ENCODE measurements at places on chromosomes 16 and 17.

GRCh38 chr16:53041320-53042051 is 11.2 kb downstream of the CHD9NB start:
- DNase-seq: peak; percentile 80

DNA sequence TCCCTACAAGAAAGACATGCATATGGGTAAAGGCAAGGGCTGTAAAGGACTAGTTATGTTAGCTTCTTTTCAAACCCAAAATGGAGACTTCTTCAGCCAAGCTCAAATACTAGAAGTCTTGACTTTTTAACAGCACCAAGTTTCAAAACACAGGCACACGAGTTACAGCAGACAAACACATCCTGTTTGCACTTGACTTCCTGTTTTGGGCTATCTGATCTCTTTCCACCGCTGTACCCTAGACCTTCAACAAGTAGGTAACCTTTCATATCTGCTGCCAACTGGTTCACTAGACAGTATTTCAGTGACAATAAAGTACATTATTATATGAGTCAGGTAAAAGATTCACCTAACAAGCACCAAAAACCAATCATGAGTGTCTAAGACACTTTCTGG is 12.3 kb downstream of the RFFL start:
- DNase-seq: no peak

GRCh38 chr17:40922239-40922638 is 15.2 kb downstream of the KRT23 start:
- no peak for DNase-seq

DNA sequence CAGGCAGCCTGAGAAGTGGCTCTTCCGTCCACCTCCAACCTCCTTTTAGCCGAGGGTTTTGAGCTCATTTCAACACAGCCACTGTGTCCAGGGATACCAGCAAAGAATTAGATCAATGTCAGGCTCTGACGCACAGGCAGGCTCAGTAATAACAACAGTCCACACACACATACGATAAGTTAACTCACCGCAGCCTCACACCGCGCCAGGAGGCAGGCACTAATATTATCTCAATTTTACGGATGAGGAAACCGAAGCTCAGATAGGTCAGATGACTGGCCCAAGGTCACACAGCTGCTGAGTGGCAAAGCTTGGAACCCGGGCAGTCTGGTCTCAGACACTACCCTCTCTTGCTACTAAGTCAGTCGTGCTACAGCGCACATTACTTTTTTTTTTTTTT is 22.9 kb downstream of the ABR start:
- no peak for DNase-seq

DNA sequence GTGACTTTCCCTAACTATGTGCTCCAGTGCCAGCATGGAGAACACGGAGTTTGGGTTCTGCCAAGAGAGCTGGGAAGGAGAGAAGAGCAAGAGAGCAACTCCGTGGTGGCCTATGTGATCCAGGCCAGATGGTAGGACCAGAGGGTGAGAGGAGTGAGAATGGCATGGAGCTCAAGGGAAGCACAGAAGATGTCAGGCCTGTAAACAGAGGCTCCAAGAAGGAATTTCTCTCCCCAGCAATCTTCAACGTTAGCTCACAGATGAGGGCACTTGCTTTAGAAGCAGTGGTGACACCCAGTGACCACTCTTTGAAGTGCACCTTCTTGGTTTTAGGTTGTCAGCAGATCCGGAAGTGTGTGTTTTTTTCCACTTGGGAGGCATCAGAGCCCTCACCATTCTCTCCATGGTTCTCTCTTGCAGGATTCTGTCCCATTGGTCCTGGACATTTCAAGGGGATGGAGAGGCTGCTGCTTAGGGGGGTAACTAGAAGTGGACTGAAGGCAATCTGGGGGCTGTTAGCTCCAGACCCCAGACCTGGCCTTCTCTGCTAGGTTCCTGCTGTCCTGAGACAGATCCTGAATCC is 18.1 kb upstream of the TMEM98 start:
- DNase-seq: peak; percentile 47

- peak; percentile 71 for DNase-seq
Measured at GRCh38 chr17:68600067-68600930, 868 bp downstream of the FAM20A start.

DNA sequence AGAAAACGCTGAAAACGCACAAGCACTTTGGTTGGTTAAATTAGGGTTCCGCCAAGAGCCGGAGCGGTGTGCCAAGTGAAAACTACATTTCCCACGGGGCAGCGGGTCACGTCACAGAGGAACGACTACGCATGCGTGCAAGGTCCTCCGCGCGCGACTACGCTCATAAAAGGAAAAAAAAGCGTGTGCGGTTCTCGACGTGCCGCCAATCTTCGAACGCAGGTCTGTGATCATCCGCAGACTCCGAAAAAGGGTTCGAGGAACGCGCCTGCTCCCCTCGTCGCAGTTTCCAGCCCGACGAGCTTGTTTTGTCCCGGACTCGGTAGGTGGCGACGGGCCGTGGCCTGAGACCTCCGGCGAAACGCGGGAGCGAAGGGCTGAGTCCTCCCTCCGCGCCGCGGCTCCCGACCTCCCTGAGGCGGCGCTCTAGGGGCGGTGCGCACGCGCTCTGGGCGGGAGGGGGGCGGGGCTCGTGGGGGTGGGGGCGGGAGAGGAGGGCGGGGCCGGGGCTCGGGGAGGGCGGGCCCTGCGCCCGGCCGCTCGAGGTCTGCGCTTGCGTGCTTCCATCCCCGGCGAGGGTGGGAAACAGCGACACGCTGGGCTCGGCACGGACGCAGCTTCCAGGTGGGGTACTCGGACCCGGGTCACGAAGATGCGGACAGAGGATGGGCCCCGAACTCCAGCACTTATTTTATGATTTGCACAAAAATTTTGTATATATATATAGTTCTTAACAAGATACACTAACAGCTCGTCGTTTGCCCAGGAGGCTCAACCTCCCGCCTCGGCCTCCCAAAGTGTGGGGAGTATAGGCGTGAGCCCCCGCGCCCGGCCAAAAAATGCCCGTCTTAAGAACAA is at the start of gene SGF29:
TSS of gene SGF29 (plus strand) at position 145 of the 858 bp plus-strand sequence. CDS start 27,150 bp downstream, outside the sequence.
- DNase-seq: peak; percentile 95

- DNase-seq: no peak
Measured at GRCh38 chr17:72812823-72813222, 279.7 kb downstream of the SLC39A11 start.

DNA sequence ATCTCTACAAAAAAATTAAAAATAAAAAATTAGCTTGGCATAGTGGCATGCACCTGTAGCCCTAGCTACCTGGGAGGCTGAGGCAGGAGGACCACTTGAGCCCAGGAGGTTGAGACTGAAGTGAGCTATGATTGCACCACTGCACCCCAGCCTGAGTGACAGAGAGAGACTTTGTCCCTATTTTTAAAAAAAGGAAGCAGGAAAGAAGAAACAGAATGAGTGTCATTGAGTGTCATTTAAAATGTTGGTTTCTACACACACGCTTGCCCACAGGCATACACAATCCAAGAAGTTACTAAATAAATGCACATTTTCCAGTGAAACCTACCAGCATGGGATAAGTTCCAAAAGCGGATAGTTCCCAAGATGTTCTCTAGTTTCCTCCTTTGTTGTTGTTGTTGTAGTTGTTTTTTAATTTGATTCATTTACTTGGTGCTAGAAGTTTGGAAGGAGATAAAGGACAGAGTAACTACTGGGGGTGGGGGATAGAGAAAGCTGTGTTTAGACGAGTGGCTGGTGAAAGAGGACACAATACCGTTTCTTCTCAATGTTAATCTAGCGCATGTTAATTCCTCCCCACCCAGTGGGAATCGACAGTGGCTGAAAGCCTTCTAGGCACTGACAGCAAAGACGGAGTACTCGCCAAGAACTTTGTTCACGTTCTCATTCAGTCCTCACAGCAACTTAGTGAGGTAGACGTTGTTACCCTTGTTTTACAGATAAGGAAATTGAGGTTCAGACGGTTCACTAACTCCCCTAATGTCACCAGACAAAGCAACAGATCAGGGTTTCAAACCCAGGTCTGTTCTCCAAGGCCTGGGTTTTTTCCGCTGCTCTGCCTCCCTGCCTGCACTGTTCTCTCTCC is 17.3 kb downstream of the MRPS23 start:
- DNase-seq: no peak

DNA sequence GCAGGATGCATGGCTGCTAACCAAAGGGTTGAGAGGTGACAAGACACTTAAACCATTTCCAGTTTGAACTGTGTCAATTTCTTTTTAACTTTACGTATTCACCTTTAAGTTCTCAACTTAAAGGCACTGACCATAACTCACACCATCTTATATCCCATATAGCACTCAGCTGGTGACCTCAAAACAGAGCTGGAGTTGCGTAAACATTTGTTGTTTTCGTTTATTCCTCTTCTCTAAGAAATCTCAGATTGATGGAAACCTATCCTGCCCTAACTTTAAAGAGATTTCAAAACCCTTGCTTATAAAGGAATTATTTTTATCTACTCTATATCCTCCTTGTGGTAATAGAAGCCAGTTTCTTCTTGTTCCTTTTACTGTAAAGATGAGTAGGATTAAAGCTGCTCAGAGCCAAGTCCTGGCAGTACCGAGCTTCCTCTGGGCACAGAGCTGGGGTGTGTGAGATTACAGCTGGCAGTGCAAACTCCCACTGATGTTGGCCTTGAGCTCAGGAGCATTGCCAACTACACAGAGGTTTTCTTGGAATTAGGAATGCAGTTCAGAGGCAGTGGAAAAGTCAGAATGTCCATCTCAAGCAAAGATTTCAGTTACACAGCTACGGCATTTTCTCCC is 1.3 kb downstream of the KCTD2 start:
- no peak for DNase-seq

GRCh38 chr16:1744338-1744840 is 27.0 kb downstream of the NME3 start:
- DNase-seq: no peak

DNA sequence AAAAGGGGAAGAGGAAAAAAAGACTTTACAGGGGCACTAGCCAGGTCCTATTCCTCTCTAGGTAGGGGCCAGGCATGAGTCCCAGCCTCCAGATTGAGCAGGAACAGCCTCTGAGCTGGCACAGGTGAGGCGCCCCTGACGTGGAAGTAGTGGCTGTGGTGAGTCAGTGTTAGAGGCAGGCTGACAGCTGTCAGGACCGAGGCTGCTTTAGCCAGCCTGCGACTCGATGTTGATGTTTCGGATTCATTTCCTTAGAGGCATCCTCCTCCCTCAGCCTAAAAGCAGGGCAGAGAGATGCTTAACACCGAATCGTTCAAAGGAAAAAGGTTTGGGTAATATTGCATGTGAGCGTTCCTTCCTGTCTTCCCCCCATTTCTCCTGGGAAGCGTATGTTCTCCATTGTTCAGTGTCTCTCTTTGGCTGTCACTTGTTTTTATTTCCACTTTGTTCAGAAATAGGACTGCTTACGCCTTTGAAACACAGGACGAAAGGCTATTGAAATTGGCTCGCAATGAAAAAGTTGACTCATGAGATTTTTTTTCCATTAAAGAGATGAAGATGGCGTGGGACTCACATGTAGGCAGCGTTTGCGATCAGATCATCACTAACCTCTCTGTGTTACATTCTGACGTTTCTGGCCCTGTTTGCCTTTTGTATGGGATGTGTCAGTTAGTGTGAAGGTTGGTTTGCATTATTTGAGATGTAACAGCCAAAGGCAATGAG is 1.3 kb downstream of the KIAA0513 start:
- DNase-seq: no peak

DNA sequence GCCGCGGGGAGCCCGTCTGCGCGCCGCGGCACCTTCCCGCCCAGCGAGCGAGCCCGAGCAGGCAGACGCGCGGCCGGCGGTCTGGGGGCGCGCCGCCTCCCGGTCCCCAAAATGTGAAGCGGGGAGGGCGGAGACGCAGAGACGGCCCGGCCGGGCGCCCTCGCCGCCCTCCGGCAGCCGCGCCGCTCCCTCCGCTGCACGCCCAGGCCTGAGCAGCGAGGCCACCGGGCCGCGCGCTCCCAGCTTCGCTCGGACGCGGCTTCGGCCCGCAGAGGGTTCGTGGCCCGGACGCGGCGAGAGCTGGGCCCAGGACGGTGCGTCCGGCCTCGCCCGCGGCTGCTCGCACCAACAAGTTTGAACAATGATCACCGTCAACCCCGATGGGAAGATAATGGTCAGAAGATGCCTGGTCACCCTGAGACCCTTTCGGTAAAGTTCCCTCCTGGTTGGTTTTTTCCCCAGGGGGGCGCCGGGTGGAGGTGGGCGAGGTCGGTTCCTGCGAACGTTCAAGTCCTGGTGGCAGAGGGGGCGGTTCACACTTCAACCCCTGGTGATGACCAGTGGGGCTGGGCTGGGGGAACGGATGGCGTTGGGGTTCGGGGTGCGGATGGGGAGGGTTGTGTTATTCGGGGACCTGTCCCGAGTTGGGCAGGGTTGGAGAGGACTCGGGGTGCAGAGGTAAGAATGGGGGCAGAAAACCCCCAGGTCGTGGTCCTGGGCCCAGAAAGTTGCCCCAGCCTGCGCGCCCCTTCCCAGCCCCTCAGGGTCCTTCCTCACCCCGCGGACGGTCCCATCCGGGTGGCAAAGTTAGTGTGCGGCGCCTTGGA is 678 bp downstream of the MGAT5B start:
- no peak for DNase-seq

GRCh38 chr16:77585379-77586251 is 136.7 kb upstream of the NUDT7 start:
- DNase-seq: no peak

- DNase-seq: no peak
Measured at GRCh38 chr17:66779237-66779606, 55.7 kb upstream of the CACNG5 start.

- DNase-seq: no peak
Measured at GRCh38 chr17:29615048-29615385, 7.7 kb downstream of the CORO6 start.

DNA sequence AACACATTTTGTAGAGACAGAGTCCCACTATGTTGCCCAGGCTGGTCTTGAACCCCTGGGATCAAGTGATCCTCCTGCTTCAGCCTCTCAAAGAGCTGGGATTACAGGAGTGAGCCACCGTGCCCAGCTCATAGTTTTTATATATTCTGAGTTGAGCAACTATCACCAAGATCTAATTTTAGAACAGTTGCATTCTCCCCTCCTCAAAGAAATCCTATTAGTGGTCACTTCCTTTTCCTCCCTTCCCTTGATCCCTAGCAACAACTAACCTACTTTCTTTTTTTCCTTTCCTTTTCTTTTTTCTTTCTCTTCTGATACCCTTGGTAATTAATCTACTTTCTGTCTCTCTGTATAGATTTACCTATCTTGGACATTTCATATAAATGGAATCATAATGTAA is 61.5 kb upstream of the B4GALNT2 start:
- no peak for DNase-seq

DNA sequence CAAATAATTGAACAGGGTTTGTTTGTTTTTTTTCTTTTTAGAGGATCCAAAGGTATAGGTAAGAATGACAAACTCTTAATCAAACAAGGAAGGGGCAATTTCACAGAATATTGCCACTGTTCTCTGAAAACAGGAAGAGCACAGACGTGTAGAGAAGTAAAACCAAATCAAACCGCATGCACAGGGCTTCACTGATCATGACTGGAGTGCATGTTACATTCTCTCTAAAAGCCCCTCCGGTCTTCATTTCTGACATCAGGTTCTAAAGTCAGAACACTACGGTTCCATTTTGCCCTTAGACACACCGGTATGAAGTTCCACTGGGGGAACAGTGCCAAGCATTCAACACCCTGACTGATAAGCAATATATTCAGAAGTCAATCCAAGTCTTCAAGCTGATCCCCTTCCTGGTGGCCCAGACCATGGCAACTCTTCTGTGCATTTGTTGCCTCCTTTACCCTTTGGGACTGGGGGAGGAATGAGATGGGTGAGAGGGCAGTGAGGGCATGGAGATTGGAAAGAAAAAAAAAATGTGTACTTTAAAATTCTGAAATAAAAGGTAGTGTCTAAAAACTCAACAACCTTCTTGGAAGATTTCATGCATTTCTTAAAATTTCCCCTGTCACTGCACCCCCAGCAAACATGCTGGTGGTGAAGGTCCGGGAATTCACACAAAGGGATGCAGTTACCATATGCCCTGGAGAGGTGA is 1.4 kb downstream of the MMD start:
- DNase-seq: no peak
